Chondrocyte (in vitro differentiated cells): ENCODE measurements at places on chromosomes 6 and 20. TPM values are rescaled to one million over a fixed set of nuclear protein-coding genes. Genes with fewer than 3 reads are reported as not detected.
A peak's percentile ranks its signal among the peaks of the same experiment; 100 is the strongest.

Gene TDP2
- 23.4 to 32.4 TPM (median 23.8 TPM) in 3 replicates for total RNA-seq

Gene BPI
- total RNA-seq: 0.55 to 0.74 TPM (median 0.68 TPM) in 3 replicates

Gene FOXC1
- total RNA-seq: 84.2 to 125 TPM (median 84.4 TPM) in 3 replicates

GRCh38 chr20:9594284-9594875 lies 80.0 kb downstream of the LAMP5 start:
- no peak overlapping the region for H3K27ac ChIP-seq
- H3K4me3 ChIP-seq: no peak overlapping the region
- peaks cover 5% of the 10 kb centered on the region for H3K27me3 ChIP-seq

GRCh38 chr20:44146272-44146671 lies 40.7 kb downstream of the JPH2 start:
- DNase-seq: no peak
- peak overlapping the region; percentile 38 for H3K27ac ChIP-seq
- H3K4me3 ChIP-seq: no peak overlapping the region
- peaks cover 64% of the 10 kb centered on the region for H3K4me1 ChIP-seq
- H3K27me3 ChIP-seq: no peaks in the 10 kb centered on the region

GRCh38 chr20:31566658-31567379 lies 38.3 kb upstream of the ID1 start:
- H3K27me3 ChIP-seq: no peaks in the 10 kb centered on the region
- peaks cover 40% of the 10 kb centered on the region for H3K4me1 ChIP-seq
- H3K4me3 ChIP-seq: no peak overlapping the region
- no peak for DNase-seq

DNA sequence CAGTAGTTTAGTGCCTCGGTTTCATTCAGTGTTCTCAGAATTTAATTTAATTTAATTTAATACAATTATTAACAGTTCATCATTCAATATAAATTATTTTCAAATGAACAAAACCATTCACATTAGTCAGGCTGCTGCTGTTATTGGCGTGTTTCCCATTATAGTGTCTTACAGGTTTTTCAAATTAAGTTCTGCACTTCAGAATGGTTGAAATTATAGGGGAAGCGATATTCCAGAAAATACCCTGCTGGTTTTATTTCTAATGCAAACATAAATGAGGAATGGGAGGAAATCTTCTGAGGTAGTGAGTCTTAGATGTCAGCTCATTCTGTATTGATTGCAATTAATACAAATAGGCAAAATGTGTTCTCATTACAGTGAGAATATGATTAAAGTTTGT lies 37.6 kb downstream of the OPN5 start:
- H3K4me1 ChIP-seq: no peaks in the 10 kb centered on the region
- H3K4me3 ChIP-seq: no peak overlapping the region
- no peaks in the 10 kb centered on the region for H3K36me3 ChIP-seq
- peaks cover 10% of the 10 kb centered on the region for H3K27me3 ChIP-seq
- DNase-seq: no peak

GRCh38 chr6:144878577-144878976 lies 593.4 kb downstream of the UTRN start:
- no peaks in the 10 kb centered on the region for H3K27me3 ChIP-seq
- H3K4me1 ChIP-seq: peaks cover 6% of the 10 kb centered on the region
- H3K4me3 ChIP-seq: no peak overlapping the region
- no peak for DNase-seq
- H3K27ac ChIP-seq: no peak overlapping the region
- no peaks in the 10 kb centered on the region for H3K36me3 ChIP-seq

DNA sequence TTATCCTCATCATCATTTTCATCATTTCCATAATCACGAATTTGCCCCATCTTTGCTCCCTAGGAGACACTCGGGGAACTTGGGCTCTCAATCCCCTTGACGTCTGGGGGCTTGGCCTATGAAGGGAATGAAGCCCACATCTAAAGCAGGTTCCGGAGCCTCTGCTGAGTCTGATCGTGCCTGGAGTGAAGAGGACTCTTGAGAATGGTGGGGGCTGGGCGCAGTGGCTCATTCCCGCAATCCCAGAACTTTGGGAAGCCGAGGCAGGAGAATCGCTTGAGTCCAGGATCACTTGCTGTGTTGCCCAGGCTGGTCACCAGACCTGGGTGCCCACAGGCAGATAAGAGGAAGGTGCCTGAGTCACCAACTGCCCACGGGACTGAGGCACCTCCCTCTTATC lies 114.5 kb downstream of the SYCP2 start:
- no peaks in the 10 kb centered on the region for H3K4me1 ChIP-seq
- peaks cover 35% of the 10 kb centered on the region for H3K27me3 ChIP-seq
- no peak for DNase-seq

DNA sequence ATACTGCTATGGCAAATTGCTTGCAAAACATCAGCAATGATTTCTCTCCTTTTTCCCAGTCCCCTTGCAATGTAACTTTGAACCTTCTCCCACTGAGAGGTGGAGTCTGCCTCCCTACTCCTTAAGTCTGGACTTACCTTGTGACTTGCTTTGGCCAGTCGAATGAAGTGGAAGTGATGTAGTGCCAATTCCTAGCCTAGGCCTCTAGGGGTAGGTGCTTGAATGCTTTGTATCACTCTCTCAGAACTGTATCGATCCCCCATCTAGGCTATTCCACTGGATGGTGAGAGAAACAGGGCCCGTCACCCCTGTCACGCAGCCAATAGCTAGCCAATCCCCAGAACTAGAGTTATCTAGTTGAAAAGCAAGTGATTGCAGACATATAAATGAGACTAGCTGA lies 238.6 kb downstream of the BTBD3 start:
- no peaks in the 10 kb centered on the region for H3K4me1 ChIP-seq
- no peaks in the 10 kb centered on the region for H3K27me3 ChIP-seq

- H3K4me1 ChIP-seq: no peaks in the 10 kb centered on the region
- H3K27ac ChIP-seq: no peak overlapping the region
- no peaks in the 10 kb centered on the region for H3K36me3 ChIP-seq
- H3K4me3 ChIP-seq: no peak overlapping the region
- DNase-seq: no peak
Measured at GRCh38 chr20:752291-752690, 16.0 kb downstream of the SLC52A3 start.

DNA sequence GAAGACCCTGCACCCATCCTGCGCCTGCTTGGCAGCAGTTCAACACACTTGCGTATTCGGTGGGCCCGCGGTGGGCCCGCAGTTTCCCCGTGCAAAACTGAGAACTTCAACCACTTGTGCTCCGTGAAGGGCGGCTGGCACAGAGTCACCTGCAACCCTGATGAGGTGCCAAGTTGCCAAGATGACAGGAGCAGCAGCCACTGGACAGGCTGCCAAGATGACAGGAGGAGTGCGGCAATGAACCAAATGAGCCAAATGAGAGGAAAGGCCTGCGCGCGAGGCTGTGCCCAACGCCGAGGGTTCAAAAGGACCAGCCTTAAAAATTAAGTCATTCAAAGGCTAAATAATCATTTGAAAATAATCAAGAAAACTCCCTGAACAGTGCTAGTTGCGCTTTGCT lies 20.1 kb downstream of the DIDO1 start:
- no peak overlapping the region for H3K27ac ChIP-seq
- DNase-seq: no peak
- no peak overlapping the region for H3K4me3 ChIP-seq
- H3K27me3 ChIP-seq: no peaks in the 10 kb centered on the region
- peaks cover 7% of the 10 kb centered on the region for H3K4me1 ChIP-seq

DNA sequence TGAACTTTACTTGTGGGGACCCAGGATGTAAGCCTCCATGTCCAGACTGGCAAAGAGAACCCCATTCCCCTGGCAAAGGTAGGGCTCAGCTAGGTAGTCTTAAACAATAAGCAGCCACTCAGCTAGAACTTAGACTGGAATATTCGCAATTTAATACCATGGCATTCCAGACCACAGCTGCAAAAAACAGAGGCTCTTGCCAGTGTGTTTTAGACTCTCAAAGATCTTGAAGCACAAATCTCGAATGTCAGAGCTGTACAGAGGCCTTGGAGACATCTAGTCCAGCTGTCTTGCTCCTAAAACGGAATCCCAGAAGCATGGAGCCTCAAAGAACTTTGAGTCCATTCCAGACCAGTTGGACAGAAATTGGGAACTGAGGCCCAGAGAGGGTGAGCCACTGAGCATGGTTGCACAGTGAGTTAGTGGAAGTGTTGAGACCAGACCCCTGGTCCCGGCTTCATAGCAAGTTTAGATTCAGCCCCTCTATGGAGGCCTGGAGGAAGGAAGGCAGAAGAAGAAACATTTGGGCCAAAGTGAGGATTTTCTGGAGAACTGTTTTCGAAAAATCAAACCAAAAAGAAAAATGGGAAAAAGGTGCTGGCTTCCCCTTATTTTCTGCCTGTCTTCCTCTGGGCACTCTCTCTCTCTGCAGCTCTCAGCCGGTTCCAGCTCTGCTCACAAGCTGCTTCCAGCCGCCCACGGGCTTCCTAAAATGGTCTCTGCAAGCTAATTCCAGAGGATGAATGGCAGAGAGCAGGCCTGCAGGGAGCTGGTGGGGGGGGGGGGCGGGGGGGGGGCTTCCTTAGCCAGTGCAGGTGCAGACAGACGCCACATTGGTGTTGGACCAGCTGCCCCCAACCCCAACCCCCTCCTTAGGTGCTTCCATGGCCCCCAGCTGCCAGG lies 32.4 kb downstream of the AAR2 start:
- DNase-seq: no peak
- no peaks in the 10 kb centered on the region for H3K36me3 ChIP-seq
